ENCODE measurements at places on chromosomes 7 and 10.

- H3K27ac ChIP-seq: peak overlapping the region; percentile 29
- peaks cover 13% of the 10 kb centered on the region for H3K4me1 ChIP-seq
- peak; percentile 41 for DNase-seq
- H3K36me3 ChIP-seq: peaks cover 2% of the 10 kb centered on the region
- H3K4me3 ChIP-seq: peak overlapping the region; percentile 91
Observed at GRCh38 chr7:151631570-151631952, 111.9 kb upstream of the RHEB start.

DNA sequence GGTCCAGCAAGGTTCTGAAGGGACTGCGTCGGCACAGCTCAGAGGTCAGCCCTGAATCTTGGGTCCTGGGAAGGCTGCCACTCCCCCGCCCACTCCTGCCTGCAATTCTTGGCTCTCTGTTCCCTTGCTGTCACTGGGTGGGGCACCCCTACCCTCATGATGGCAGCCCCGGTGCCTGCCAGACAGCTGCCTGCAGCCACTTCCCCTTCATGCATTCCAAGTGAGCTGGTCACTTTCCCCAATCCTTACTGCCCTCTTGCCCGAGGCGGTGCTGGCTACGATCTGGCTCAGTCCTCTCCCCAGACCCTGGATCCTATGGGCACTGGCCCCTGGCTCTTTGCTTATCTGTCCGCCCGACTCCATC, 14.2 kb downstream of the MYL10 start:
- no peaks in the 10 kb centered on the region for H3K4me1 ChIP-seq
- no peak overlapping the region for H3K4me3 ChIP-seq
- H3K27ac ChIP-seq: no peak overlapping the region
- no peak for DNase-seq
- H3K36me3 ChIP-seq: no peaks in the 10 kb centered on the region

GRCh38 chr7:33452805-33453502, 323.6 kb downstream of the BBS9 start:
- H3K4me1 ChIP-seq: no peaks in the 10 kb centered on the region
- H3K27me3 ChIP-seq: peaks cover 11% of the 10 kb centered on the region
- no peak for DNase-seq

DNA sequence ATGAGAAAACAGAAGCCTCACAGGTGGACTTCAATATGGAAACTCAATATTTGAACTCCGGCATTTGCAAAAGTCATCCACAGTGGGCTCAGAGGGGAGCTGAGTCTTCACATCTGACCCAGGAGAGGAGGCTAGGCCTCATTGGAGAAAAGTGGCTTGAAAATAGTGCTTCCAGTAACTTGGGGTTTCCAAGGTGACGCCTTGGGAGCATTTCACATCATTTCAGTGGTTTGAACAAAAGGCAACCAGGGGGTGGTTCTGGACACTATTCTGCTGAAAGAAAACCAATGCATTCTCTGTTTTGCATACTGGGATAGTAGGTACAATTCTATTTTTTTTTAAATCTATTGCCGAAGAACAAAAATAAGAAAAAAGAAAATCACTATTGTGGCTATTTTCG, 599.2 kb upstream of the POM121L12 start:
- H3K27ac ChIP-seq: no peak overlapping the region
- peaks cover 3% of the 10 kb centered on the region for H3K4me1 ChIP-seq
- DNase-seq: no peak
- H3K36me3 ChIP-seq: no peaks in the 10 kb centered on the region

GRCh38 chr10:73083221-73083620, 13.4 kb downstream of the P4HA1 start:
- no peaks in the 10 kb centered on the region for H3K36me3 ChIP-seq
- no peaks in the 10 kb centered on the region for H3K4me1 ChIP-seq
- no peak overlapping the region for H3K4me3 ChIP-seq
- H3K27me3 ChIP-seq: no peaks in the 10 kb centered on the region
- no peak for DNase-seq
- no peak overlapping the region for H3K27ac ChIP-seq

- H3K4me3 ChIP-seq: no peak overlapping the region
- no peaks in the 10 kb centered on the region for H3K4me1 ChIP-seq
- H3K27me3 ChIP-seq: no peaks in the 10 kb centered on the region
- H3K27ac ChIP-seq: no peak overlapping the region
- peak; percentile 16 for DNase-seq
- H3K36me3 ChIP-seq: no peaks in the 10 kb centered on the region
Observed at GRCh38 chr10:31278279-31278941, 40.6 kb upstream of the ZEB1 start.

DNA sequence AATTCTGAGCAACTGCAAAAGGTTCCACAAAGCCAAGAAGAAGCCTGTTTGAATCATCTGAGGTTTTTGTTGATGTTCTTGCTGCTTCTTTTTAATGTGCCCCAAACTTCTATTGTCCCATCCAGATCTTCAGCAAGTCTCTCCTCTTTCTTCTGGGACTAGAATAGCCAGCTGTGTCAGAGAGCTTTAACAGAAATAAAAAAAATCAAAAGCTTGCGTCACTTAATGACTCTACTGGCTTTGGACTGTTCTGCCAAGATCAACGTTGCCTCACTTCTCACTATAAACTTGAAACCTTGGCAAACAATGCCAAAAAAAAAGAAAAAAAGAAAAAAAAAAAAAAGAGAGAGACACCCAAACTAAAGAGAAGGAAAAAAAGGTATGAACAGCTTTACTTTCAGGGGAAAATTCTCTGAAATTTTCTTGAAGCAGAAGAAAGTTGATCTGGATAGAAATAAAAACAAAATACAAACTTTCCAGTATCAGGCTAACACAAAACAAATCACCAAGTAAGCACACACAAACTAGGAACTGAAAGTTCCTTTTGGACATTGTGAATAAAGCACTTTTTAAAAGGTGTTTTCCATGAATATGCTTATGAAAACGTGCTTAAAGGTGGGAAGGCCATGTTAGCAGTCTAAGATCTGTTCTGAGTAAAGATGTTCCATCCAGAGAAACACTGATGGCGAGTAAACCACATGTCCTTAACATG, 14.8 kb downstream of the USP54 start:
- H3K27ac ChIP-seq: no peak overlapping the region
- no peak overlapping the region for H3K4me3 ChIP-seq
- no peaks in the 10 kb centered on the region for H3K4me1 ChIP-seq
- no peak for DNase-seq
- H3K27me3 ChIP-seq: no peaks in the 10 kb centered on the region

DNA sequence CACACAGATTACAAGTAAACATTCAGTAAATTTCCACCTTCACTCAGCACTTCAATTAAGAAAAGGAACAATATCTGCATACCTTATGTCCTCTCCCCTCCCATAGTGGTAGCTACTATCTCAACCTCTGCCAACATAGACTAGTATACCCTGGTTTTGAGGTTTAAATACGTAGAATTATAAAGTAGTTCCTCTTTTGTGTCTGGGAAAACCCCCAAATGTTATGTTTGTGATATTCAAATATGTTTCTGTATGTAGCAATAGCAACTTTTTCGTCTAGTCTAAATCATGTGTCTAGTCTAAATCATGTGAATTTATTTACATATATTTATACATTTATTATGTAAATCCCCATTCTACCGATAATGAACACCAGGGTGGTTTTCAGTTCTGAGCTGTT, 13.2 kb upstream of the CAMK2B start:
- H3K4me1 ChIP-seq: no peaks in the 10 kb centered on the region
- no peaks in the 10 kb centered on the region for H3K36me3 ChIP-seq
- peak; percentile 83 for DNase-seq

DNA sequence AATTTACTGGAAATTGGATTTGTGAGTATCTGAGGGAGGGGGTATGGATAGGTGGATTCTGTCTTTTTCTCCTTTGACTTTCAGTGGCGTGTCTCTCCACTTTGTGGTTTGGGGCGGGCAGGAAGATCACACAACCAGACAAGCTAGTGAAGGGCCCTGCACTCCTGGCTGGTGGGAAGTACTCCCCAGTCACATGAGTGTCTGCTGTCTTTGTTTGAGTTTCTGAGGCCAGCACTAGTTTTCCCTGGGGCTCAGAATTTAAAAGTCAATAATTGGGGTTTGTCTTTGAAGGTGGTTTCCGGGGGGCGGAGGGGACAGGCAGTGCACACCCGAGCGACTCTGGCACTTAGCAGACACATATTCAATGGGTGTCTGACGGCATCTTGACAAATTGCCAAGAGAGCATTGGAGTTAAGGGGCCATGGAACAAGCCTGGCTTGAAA, 120.1 kb downstream of the WDFY4 start:
- H3K4me1 ChIP-seq: peaks cover 32% of the 10 kb centered on the region
- no peak overlapping the region for H3K27ac ChIP-seq

DNA sequence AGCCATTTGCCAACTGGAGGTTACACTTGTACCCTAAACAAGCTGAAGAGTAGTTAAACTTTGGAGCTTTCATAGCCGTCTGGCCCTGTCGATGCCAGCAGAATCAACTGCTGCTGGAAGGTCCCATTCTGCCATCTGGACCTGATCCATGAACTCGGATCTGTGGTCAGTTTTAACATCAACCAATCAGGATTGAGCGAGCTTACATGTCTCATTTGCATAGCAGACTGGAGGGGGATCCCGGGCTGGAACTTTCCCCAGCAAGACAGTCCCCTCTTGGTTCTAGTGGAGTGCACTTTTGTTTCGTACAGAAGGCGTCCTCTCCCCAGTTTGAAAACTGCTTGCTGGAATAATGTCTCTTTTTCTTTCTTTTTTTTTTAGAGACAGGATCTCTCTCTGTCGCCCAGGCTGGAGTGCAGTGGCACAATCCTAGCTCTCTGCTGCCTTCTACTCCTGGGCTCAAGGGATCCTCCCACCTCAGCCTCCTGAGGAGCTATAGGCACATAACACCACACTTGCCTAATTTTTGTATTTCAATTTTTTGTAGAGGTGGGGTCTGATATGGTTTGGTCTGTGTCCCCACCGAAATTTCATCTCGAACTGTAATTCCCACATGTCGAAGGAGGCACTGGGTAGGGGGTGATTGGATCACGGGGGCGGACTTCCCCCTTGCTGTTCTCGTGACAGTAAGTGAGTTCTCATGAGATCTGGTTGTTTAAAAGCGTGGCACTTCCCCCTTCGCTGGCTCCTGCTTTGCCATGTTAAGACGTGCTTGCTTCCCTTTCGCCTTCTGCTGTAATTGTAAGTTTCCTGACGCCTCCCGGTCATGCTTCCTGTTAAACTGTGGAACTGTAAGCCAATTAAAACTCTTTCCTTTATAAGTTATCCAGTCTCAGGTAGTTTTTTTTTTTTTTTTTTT, 42.8 kb upstream of the SEPHS1 start:
- H3K36me3 ChIP-seq: no peaks in the 10 kb centered on the region
- H3K27ac ChIP-seq: no peak overlapping the region
- peak; percentile 53 for DNase-seq

- no peak overlapping the region for H3K4me3 ChIP-seq
- no peak overlapping the region for H3K27ac ChIP-seq
- no peak for DNase-seq
- H3K4me1 ChIP-seq: no peaks in the 10 kb centered on the region
- H3K36me3 ChIP-seq: no peaks in the 10 kb centered on the region
Observed at GRCh38 chr7:27587429-27587828, 75.3 kb downstream of the HIBADH start.

DNA sequence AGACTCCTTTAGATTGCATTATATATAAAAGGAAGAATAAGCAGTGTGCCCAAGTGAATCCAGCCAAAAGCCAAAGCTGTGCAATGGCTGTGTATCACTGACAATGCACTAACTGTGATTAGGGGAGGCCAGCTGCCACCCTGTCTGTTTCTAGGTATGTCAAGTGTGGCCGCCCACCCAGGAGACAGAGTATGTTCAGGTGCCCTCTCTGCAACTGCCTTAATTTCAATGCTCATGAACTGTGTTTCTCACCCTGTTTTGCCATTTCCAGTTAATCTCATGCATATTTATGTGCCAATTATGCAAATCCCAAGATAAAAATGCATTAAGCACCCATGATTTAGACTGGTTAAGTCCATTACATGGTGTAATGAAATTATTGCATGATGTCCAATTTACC, 159.4 kb downstream of the FRMD4A start:
- DNase-seq: no peak
- H3K4me3 ChIP-seq: no peak overlapping the region
- no peak overlapping the region for H3K27ac ChIP-seq

- no peak for DNase-seq
- H3K27ac ChIP-seq: no peak overlapping the region
- no peaks in the 10 kb centered on the region for H3K27me3 ChIP-seq
- H3K4me3 ChIP-seq: no peak overlapping the region
- H3K4me1 ChIP-seq: peaks cover 29% of the 10 kb centered on the region
Observed at GRCh38 chr10:43226441-43226840, 40.4 kb downstream of the RASGEF1A start.

- H3K36me3 ChIP-seq: no peaks in the 10 kb centered on the region
- no peaks in the 10 kb centered on the region for H3K27me3 ChIP-seq
- no peak overlapping the region for H3K27ac ChIP-seq
- DNase-seq: peak; percentile 29
Observed at GRCh38 chr10:71555087-71555723, 158.5 kb downstream of the CDH23 start.

- DNase-seq: no peak
- no peak overlapping the region for H3K4me3 ChIP-seq
- H3K4me1 ChIP-seq: no peaks in the 10 kb centered on the region
- no peaks in the 10 kb centered on the region for H3K36me3 ChIP-seq
- no peaks in the 10 kb centered on the region for H3K27me3 ChIP-seq
- H3K27ac ChIP-seq: no peak overlapping the region
Observed at GRCh38 chr10:61983255-61983654, 81.8 kb downstream of the ARID5B start.

DNA sequence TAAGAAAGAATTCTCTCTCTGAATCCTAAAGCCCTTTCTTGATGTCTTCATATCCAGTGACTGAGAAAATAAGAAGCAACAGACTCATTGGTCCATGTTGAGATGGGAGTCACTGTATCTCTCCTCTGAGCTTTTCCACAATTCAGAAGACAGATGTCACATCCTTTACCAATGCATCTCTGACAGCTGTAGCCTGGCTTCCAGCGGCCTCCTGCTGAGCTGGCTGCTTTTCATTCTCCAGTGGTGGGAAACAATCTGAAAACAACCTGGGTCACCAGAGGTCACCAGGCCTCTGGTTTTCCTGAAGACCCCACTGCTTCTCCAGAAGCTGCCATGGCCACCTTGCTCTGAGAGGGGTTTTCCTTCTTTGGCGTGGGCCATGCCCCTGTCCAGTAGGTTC, 18.3 kb upstream of the RPA3 start:
- no peaks in the 10 kb centered on the region for H3K27me3 ChIP-seq
- DNase-seq: no peak
- H3K4me3 ChIP-seq: no peak overlapping the region
- no peak overlapping the region for H3K27ac ChIP-seq
- no peaks in the 10 kb centered on the region for H3K4me1 ChIP-seq

All from common myeloid progenitor, CD34-positive (primary cell).